ENCODE measurements at places on chromosomes 4 and X.

GRCh38 chr4:81607950-81608349, 136.2 kb upstream of the RASGEF1B start:
- DNase-seq = no peak

DNA sequence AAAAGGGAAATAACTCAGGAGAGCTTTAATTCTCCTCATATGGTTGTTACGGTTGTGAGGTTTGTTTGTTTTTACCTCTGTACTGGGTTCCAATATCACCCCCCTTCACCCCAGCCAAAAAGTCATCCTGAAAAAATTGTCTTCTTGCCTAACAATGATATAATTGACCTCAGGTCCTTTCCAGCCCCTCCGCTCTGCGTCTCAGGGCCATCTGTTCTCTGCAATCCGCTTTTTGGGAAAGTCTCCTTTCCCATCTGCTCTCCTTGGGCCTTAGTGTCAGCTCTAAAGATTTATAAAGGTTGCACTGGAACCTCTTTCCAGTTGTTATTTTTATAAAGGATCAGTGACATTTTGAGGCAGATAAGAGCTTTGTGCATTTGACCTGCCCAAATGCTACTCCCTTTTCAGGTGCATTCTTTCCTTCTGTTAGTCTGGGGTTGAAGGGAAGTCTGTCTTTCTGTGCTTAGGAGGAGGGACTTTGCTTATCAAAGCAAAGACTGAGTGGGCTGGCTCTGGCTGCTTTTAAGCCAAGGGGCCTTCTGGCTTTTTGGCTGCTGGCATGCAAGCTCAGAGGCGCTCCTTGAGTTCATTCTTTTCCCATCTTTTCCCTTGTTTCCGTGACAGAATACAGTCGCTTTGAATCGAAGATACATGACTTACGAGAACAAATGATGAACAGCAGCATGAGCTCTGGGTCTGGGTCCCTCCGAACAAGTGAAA, 34.1 kb downstream of the DLG3 start:
- no peak for DNase-seq

DNA sequence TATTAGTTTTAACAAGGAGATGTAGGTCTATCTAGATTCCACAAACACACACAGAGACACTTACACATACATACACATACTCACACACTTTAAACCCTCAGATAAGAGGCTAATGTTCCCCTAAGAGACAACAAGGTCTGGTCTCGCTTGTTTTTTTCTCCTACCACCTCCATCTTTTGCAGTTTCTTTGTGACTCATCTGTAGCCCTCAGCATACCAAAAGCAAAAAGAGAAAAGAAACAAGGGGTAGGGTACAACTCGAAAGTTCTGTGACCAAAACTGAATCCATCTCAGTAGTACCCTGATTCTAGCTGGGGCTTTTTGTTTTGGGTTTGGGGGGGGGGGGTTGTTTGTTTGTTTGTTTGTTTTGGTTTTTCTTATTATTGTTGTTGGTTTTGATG, 12.2 kb upstream of the EXOSC9 start:
- DNase-seq = no peak

- DNase-seq = no peak
Observed at GRCh38 chrX:56802428-56802827, 73.4 kb downstream of the NBDY start.

DNA sequence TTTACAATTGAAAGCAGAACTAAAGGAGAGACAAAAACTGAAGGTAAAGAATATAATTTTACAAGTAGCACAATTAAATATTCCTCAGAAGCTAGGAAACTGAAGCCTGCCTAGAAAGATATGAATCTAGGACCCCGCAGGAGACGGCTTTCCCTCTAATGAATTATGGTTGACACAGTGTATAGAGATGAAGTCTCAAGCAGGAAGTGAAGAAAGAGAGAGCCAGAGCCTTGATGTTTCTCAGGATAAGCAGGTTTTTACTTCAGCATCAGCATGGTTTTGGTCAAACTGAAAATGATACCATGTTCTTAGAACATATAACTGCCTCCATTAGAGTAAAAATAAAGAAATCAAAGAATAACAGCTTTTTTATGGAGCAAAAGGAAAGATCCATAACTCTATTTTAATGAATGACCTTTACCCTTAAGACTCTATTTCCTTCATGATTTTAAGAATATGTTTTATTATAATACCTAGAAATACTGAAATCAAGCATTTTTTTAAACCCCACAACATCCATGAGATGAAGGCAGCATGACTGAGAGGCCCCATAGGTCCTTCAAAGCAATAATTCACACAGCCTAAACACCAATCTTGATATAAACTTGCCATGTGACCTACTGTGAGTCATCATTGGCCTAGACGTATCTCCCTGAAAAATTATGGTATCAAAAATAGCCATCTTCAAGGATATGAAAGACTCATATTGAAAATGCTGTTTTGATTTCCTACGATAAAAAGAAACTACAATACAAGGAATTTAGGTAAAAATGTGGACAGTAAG, 193.4 kb downstream of the PRDM5 start:
- DNase-seq = no peak

GRCh38 chr4:137597752-137598430, 65.6 kb upstream of the PCDH18 start:
- no peak for DNase-seq

- peak; percentile 50 for DNase-seq
Observed at GRCh38 chrX:13283512-13283911, 36.3 kb downstream of the ATXN3L start.

- no peak for DNase-seq
Observed at GRCh38 chrX:42955349-42955748, 177.4 kb upstream of the PPP1R2C start.

GRCh38 chr4:184102488-184102887, 115.2 kb downstream of the ENPP6 start:
- DNase-seq = no peak

GRCh38 chr4:71765350-71765749, 18.5 kb downstream of the GC start:
- no peak for DNase-seq
